ENCODE measurements at places on chromosomes 7 and 10. TPM values are rescaled to one million over a fixed set of nuclear protein-coding genes. Genes with fewer than 3 reads are reported as not detected.

DNA sequence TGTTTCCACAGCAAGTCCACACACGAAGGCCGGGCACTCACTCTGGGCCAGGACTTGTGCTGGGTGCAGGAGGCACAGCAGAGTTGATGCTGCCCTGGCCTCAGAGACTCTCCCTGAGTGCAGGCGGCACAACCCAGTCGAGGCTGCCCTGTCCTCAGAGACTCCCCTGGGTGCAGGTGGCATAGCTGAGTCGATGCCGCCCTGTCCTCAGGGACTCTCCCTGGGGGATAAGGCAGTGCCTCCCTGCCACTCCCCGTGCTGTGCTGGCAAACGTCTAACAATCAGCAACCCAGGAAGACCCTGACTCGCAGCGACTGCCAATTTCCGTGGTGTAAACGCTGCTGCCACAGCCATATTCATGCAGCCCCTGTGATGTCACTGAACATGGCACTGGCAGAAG is 93.1 kb downstream of the PDGFA start:
- DNase-seq: no peak

The FGF8 gene
- total RNA-seq: 1.1 TPM

DNA sequence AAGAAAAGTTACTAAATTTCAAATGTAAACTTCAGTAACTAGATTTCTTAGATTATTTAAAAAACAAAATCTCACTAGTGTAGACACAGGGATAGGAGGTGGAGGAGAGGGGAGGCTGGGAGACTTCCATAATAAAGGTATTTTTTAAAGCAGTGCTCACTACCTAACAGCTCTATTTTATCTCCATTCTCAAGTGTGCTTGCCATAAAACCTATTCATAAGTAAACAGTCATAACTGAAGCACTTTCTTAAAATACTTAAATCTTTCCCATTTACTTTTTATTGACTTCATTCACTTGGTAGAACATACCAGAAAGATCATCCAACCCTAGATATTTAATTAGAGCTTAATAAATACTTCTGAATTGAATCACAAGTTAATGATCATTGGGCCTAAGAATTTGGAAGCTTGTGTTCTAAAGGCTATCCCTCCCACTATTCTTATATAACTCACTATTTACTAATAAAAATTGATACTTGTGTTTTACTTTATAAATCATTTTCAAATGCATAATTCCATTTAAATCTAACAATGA is 107.4 kb downstream of the SNX13 start:
- no peak for DNase-seq

The SIRT1 gene
- 17.3 TPM for total RNA-seq

DNA sequence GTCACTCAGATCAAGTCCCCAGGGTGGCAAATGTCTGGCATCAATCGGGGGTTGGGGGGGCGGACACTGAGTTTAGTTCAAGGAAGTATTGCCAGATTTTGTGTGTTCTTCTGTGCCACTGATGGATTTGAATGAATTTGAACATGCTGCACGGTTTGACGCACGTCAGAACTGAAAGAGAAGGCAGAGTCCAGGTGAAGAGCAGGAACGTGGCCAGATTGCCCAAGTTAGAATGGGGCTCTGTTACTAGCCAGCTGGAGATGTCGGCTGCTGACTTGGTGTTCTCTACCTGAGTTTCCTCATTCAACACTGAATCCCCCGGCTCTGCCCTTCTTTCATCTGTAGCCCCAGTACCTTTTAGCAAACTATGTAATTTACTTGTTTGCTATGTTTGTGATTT is 180.2 kb downstream of the PRKCQ start:
- no peak for DNase-seq

- DNase-seq: no peak
Measured at GRCh38 chr10:131573707-131574106, 262.2 kb upstream of the TCERG1L start.

The SPAG6 gene
- 0.46 TPM for total RNA-seq

The HOXA13 gene
- total RNA-seq: not detected

DNA sequence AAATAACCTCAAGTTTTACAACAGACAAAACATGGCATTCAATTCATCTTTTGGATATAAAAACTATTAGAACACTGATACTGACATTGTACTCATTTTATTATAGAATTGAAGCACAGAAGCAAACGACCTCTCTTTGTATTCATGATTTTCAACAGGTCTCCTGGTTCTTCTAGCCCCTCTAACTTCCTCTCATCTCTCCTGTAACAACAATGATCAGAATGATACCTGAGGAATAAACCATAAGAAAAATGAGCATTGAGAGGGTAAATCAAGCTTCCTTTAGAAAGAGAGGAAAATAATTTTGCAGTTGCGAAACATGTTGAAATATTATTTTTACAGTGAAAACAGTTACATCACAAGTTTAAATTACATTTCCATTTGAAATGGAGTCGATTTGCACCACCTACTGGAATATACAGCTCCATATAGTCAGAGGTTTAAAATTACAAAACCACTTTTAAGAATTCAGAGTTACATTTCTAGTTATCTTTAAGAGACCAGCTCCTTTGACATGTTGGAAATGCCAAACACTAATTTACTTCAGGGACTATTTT is 17.5 kb upstream of the TEX36 start:
- no peak for DNase-seq

- DNase-seq: no peak
Measured at GRCh38 chr7:20595971-20596370, 19.5 kb upstream of the ABCB5 start.

- peak; percentile 48 for DNase-seq
Measured at GRCh38 chr7:155002411-155003091, 373 bp downstream of the PAXIP1 start.

The HABP2 gene
- not detected for total RNA-seq

The SLC13A1 gene
- not detected for total RNA-seq

- no peak for DNase-seq
Measured at GRCh38 chr7:84070770-84071169, 123.8 kb downstream of the SEMA3A start.

The GRM3 gene
- not detected for total RNA-seq

The BRAT1 gene
- 34.0 TPM for total RNA-seq

DNA sequence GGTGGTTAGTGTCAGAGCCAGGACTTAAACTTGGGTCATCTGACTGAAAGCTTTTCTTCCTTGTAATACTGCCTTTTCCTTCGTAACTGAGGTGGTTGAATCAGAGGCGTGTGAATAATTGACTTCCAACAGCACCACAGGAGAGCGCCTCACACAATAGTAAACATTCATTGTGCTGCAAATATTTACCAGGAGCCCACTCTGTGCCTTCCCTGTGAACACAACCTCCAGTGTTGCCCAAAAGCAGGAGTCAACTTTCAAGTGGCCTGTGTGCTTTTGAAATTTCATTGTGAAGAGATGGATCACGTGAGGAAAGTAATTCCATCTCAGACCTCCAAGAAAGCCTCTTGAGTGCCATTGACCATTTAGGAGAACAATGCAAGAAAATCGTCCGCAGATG is 60.2 kb downstream of the ADRA2A start:
- DNase-seq: no peak

The ANK3 gene
- 12.6 TPM for total RNA-seq

GRCh38 chr10:3217853-3218252 is 45.3 kb upstream of the PITRM1 start:
- no peak for DNase-seq

DNA sequence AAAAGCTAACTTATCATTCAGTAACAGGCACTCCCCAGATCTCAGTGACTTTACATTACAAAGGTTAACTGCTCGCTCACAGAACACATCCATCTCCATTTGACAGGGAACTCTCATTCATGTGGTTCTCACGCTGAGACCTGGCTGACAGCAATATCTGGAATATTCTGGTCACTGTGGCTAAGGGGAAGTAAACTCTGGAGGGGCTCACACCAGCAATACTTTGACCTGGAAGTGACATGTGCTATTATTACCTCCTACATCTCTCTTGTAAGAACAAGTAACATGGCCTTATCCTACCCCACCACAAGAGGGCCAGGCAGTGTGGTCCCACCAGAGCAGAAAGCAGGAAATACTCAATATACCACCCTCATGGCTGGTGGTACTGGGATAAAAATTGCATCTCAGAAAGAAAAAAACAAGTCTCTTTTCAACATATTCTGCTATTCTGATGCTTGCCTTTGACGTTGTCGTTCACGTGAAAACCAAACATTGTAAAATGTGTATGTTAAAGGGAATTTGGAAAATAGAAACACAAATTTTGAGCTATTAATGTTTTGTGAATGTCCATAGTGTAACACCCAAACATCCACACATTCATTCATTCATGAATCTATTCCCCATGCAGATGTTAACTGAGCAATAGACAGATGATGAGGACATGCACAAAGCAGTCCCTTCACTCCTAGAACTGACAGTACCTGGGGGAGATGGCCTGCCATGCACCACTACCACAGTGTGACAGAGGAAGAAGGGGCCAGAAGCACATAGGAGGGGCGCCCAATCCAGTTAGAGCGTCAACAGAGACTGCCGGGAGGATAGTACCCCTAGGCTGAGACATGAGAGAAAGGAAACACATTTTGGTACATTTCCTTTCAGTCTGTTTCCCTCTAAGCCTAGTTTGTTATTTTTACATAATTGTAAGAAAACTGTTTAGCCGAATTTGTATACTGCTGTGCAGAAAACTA is 166.0 kb upstream of the SP4 start:
- DNase-seq: peak; percentile 52

DNA sequence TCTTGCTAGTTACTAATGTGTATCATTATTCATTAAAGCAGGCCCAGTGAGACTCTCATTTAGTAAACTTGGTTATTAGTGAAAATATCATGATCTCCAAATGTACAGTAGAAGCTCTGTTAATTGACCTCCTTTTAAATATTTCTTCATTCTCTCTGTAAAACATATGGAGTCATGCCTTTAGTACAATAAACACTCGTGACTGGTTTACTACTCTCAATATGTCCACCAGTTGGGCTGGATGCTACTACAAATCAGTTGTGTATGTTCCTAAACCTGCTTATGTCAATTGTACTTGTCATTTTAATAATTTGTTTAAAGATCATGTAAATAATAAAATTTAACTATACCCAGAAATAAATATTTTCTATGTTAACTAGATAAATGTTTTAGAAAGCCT is 68.6 kb upstream of the COMTD1 start:
- no peak for DNase-seq

- DNase-seq: no peak
Measured at GRCh38 chr10:123792248-123792978, 99.2 kb downstream of the CPXM2 start.

DNA sequence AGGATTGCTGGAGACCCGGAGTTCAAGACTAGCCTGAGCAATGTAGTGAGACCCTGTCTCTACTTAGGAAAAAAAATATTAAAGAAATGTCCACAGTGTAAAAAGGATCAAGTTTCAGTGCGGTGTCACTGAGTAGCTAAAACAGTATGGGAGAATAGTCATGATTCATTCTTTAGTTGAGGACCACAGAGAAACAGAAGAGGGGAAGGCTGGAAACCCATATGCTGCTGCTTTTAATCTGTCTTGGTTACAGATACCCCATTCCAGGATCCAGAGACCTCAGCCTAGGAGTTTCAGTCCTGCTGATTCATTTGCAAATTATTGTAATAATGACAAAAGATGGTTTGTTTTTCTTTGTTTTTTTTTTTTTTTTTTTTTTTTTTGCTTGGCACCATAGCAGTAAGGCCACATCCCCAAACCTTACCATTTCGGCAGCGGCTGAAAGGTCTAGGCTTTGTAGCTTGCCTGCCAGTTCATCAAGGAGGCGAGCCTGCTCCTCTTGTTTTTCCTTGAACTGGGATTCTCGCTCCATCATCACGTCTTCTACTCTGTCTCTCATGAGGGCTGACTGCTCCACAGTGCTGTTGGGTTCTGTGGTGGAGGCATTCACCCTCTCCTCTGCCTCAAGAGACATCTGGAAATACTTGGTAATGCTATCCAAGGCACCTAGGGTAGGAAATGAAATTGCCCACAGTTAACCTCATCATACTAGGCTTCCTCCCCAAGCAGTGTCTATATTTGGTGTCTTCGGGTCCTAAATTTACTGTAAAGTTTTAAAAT is 44.2 kb downstream of the DLD start:
- no peak for DNase-seq

DNA sequence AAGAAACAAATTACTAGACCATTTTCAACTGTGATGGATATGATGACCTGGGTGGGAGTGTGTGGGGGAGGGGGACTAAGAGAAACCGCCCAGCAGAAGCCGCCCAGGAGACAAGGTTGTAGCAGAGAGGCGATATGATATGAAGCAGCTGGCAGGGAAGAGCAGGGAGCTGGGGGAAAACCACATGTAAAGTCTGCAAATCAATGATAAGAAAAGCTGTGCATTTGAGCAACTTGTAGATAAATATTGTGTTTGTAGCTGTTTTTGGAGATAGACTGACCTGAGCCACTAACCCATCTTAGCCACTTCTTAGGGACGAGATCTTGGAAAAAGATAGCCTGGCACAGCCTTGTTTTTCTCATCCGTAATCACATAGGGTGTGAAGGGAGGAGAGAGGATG is 252.6 kb downstream of the SEC23IP start:
- DNase-seq: no peak

- DNase-seq: no peak
Measured at GRCh38 chr7:26880852-26881251, 16.5 kb upstream of the SKAP2 start.

- peak; percentile 75 for DNase-seq
Measured at GRCh38 chr10:100518761-100519241, 860 bp downstream of the SEC31B start.

DNA sequence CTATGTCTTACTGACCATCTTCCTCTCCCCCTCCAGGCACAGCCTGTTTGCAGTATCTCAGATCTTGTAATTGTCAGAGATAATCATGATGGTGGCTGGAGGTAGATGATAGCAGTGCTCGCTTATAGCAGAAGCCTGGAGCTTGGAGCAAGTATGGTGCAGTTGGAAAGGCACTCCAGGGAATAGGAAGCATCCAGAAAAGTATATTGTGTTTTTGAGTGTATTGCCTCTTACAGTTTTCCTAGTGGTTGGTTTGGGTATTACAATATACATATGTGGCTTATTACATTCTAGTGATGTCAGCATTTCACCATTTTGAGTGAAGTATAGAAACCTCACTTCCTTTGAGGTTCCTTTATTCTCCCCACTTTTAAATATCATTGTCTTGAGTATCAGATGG is 101.5 kb downstream of the STK31 start:
- DNase-seq: no peak

The NPY4R2 gene
- not detected for total RNA-seq

The UCMA gene
- not detected for total RNA-seq

The PRRT4 gene
- 10.8 TPM for total RNA-seq

GRCh38 chr10:66999762-67000545 is 74.1 kb downstream of the LRRTM3 start:
- no peak for DNase-seq

GRCh38 chr10:110212119-110213006 is 5.0 kb downstream of the MXI1 start:
- DNase-seq: no peak

GRCh38 chr10:30911303-30911863 is 120.3 kb downstream of the ZNF438 start:
- no peak for DNase-seq
